ENCODE measurements at places on chromosomes 5 and 9. TPM values are rescaled to one million over a fixed set of nuclear protein-coding genes. Genes with fewer than 3 reads are reported as not detected.
A peak's percentile ranks its signal among the peaks of the same experiment; 100 is the strongest.

SUSD3 gene
- total RNA-seq: 6.6 TPM

DNA sequence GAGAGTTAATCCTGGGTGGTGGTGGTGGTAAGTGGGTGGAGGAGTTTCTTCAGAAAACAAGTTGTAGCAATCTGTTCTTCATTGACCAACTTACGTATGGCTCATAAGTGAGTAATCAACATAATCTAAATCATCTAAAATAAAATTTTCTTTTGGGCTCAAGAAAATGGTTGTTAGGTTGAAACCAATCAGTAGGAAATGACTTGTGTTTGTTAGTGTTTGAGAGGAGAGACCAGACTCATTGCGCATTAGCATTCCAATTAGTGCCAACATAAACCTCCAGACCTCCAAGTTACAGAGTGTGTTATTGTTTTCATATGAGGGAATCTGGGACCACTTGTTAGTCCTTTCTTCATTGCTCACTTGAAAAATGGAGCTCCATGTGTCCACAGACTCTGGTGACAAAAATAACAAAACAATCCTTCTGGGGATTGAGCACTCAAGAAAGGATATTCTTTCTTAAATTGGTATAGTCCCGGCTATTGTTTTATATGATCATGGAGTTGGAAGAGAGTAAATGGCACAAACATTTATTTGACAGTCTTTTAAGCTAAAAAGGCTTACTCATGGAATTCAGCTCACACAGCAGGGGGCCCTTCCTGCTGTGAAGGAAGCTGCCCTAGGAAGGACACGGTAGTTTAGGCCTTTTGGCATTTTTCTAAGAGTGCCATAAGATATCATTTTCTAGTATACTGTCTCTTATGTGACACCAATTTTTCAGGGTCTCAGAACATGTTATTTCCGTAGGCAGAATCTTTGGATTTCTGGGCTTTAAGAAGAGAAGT is 441.1 kb downstream of the EBF1 start:
- DNase-seq: no peak

GRCh38 chr5:93635991-93636390 is 53.0 kb downstream of the NR2F1 start:
- no peak for DNase-seq

DCAF10 gene
- 25.3 TPM for total RNA-seq

LCN12 gene
- 8.6 TPM for total RNA-seq

DNA sequence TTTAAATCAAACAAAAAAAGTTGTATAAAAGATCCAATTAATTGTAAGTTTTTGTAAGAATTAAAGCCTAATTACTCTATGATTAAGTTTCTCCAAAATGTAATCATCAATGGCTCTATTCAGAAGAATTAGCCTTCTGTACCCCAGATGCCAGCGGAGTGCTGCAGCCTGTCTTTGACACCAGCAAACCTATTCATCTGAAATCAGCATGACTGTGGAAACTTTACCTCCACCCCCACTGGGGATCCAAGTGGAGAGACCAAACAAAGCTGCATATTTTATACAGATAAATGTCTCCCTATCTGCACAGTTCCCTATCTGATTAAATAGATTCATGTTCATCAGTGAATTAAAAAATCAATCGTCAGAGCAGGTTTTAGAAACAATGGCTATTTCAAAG is 426.8 kb downstream of the KIAA0825 start:
- no peak for DNase-seq

- DNase-seq: no peak
Measured at GRCh38 chr5:53971551-53971950, 338.8 kb downstream of the ARL15 start.

DNA sequence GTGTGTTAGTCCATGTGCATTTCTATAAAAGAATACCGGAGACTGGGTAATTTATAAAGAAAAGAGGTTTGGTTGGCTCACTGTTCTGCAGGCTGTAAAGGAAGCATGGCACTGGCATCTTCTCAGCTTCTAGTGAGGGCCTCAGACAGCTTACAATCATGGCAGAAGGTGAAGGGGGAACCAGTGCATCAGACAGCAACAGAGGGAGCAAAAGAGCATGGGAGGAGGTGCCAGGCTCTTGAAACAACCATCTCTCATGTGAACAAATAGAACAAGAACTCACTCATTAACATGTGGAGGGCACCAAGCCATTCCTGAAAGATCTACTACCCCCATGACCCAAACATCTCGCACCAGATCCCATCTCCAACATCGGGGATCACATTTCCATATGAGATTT is 89.2 kb upstream of the IL33 start:
- DNase-seq: no peak

DNA sequence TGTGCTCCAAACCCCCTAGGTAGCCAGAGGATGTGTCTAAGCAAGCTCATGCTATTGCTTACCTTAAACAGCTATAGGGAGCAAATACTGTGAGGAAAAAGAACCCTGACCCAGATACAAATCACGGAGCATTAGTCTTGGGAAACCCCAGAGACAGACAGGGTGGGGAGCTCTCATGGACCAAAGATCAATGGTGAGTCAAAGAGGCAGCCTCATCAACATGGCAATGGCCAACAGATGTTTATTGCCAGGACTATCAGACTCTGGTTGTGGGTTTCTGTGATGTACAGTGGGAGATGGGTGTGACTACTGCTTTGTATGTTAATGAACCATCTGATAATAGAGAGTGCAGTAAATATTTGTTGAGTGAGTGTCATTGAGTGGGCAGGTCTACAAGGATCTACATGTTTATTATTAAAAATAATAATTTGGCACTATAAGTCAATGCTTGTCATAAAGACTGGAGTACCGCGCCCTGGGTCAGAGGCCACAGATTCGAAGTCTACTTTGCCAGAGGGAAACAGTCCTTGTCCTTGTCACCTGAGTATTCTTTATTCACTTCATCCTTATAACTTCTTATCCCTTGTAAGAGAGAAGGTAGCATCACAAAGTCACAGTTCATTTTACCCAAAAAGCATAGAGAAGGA is 56.5 kb upstream of the RAI14 start:
- DNase-seq: no peak

DNA sequence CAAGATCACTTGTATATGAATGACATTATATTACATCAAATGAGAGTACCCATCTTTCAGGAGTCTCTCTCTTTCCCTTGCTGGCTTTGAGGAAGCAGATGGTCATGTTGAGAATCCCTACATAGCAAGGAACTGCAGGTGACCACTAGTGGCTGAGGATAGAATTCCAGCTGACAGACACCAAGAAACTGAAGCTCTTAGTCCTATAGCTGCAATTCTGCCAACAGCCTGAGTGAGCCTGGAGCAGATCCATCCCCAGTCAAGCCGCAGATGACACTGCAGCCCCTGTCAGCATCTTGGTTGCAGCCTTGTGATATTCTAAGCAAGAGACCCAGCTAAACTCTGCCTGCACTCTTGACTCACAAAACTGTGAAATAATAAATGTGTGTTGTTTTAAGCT is 531.5 kb downstream of the CSNK1G3 start:
- DNase-seq: no peak

CBY3 gene
- not detected for total RNA-seq

INSL6 gene
- total RNA-seq: not detected

- DNase-seq: peak; percentile 59
Measured at GRCh38 chr9:69324549-69325401, at the start of gene ENTREP1. Gene ENTREP1 (plus strand): TSS chr9:69325215. CDS start chr9:69325310, 95 bp downstream.

DNA sequence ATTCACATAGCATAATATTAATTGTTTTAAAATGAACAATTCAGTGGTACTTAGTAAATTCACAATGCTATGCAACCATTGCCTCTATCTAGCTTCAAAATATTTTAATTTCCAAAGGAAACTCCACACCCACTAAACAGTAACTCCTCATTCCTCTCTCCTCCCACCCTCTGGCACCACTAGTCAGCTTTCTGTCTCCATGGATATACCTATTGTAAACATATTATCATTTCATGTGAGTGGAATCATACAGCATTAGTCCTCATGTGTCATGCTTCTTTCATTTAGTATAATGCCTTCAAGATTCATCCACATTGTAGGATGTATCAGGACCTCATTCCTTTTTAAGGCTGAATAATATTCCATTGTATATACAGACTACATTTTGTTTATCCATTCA is 48.6 kb downstream of the PHF2 start:
- no peak for DNase-seq

DNA sequence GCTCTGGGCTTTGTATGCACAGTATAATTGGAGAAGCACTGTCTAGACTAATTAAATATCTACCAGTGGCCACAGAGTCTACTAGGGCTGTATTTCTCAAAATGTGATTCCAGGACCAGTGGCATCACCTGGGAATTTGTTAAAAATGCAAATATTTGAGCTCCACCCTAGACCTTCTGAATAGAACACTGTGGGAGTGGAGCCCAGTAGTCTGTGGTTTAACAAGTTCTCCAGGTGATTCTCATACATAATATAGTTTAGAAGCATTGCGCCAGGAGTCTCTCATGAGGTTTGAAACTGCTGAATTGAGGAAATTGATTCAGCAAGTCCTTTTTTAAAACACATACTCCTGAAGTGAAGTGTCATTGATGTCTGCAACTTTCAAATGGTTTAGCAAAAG is 74.7 kb downstream of the FCHO2 start:
- no peak for DNase-seq

GRCh38 chr5:58490402-58491050 is 709 bp upstream of the GAPT start:
- DNase-seq: no peak

GRCh38 chr9:14058325-14058688 is 255.6 kb downstream of the NFIB start:
- DNase-seq: no peak

DNA sequence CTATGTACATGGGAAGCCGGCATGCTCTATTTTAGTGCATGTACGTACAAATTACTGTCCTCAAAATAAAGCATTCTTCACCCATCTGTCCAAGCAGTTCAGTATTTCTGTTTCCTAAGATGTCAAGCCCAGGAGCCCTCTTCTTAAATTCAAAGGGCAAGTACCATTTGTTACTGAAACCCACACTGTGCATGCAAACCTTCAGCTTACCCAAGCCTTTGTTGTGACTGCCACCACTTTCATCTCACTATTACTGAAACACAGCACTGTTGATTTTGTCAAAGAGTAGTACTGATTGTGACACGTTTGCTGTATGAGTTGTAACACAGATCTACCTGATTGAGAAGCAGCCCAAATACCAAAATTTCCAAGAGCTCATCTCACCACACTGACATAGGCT is 390.4 kb upstream of the IZUMO3 start:
- no peak for DNase-seq

CCL27 gene
- total RNA-seq: not detected

RIMOC1 gene
- 31.4 TPM for total RNA-seq

GRCh38 chr5:150081541-150082283 is 4.6 kb downstream of the CSF1R start:
- DNase-seq: peak; percentile 79

GRCh38 chr5:176532795-176533194 is 4.4 kb downstream of the RNF44 start:
- DNase-seq: peak; percentile 55

- no peak for DNase-seq
Measured at GRCh38 chr9:108722396-108722795, 133.4 kb downstream of the ACTL7B start.

DNA sequence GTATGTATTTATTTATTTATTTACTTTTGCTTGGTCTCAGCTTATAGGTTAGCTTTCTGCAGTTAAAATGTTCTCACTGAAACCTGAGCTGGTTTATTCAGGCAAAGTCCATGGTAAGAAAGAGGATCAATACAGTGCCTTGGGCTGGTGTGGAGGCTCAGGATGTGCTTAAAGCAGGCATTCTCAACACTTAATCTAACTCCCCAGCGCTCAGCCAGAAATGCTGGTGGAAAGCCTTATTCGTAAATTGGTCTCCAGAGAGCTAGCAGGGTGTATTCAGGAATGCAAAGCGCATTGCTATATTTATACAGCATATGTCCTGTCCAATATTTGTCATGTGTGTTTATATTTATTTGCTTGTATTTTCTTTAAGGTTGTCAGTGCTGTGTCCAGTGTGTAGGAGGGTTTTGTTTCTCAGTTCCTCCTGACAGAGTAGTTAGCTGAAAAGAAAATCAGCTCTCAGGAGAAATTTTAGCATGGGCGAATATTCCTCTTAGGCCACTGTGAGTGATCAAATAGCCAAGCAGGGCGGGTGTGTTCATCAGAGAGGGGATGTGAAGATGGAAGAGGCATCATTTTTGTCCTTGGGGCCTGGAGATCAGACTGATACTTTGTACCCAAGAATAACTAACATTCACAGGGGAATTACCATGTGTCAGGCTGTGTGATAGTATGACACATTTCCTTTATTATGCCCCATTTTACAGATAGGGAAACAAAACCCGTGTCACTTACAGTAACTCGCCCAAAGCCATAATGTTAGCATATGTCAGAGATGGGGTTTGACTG is 65.8 kb downstream of the DOCK2 start:
- no peak for DNase-seq

GRCh38 chr5:76641514-76642120 is 18.4 kb upstream of the F2RL2 start:
- no peak for DNase-seq

- DNase-seq: peak; percentile 72
Measured at GRCh38 chr5:124906339-124907097, 160.1 kb upstream of the ZNF608 start.

DNA sequence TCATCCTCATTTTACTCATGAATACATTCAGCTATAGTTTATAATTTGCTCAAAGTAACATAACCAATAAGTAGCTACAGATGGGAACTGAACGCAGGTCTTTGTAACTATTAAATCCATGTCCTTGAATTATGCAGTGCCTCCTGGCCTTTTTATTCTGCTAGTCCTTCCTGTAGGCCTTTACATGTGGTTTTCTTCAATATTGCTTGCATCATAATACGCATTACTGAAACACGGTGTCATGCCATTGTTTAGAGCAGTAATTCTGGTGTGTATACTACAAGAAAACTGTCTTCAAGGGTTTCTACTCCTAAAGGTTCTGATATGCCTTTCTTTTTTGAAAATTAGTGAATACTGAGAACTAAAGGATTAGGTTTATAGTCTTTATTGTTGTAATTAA is 20.7 kb downstream of the CWC27 start:
- no peak for DNase-seq

FOXD4 gene
- total RNA-seq: 0.45 TPM

CARD9 gene
- total RNA-seq: 4.0 TPM
